Left lung (tissue), 14 donors: ENCODE measurements at places on chromosomes 1 and 21. TPM values are rescaled to one million over a fixed set of nuclear protein-coding genes. Genes with fewer than 3 reads are reported as not detected.

The ABCA4 gene
- 2.0 TPM for polyA plus RNA-seq

The TNFRSF8 gene
- 0.24 TPM for polyA plus RNA-seq

The TTLL7 gene
- 3.9 TPM for polyA plus RNA-seq

The PIGR gene
- 0.21 TPM for polyA plus RNA-seq

The CTTNBP2NL gene
- 40.1 TPM for polyA plus RNA-seq

The CNR2 gene
- polyA plus RNA-seq = 0.13 TPM

The CLDN17 gene
- not detected for polyA plus RNA-seq

The OR2T29 gene
- not detected for polyA plus RNA-seq

The SLC45A1 gene
- polyA plus RNA-seq = 0.99 TPM

The FCMR gene
- polyA plus RNA-seq = 1.4 TPM

The TCEA3 gene
- polyA plus RNA-seq = 27.0 TPM

The CELSR2 gene
- 15.8 TPM for polyA plus RNA-seq

The PAQR6 gene
- 3.9 TPM for polyA plus RNA-seq

The KRTAP13-2 gene
- polyA plus RNA-seq = not detected

The VWA5B1 gene
- 0.66 TPM for polyA plus RNA-seq

The BTG3 gene
- 44.1 TPM for polyA plus RNA-seq

The F13B gene
- polyA plus RNA-seq = not detected

The RGS16 gene
- 3.5 TPM for polyA plus RNA-seq

The REN gene
- polyA plus RNA-seq = 0.10 TPM

The CNKSR1 gene
- 21.8 TPM for polyA plus RNA-seq

The ATP1A4 gene
- polyA plus RNA-seq = 0.21 TPM

The SLC66A1 gene
- polyA plus RNA-seq = 8.8 TPM

The SPRR4 gene
- not detected for polyA plus RNA-seq

The AMY2A gene
- 0.45 TPM for polyA plus RNA-seq

The TACSTD2 gene
- polyA plus RNA-seq = 9.6 TPM

The INSRR gene
- not detected for polyA plus RNA-seq
